ENCODE measurements at places on chromosomes 4 and X.

- no peak for DNase-seq
Measured at GRCh38 chrX:122421434-122422121, 762.5 kb upstream of the GRIA3 start.

DNA sequence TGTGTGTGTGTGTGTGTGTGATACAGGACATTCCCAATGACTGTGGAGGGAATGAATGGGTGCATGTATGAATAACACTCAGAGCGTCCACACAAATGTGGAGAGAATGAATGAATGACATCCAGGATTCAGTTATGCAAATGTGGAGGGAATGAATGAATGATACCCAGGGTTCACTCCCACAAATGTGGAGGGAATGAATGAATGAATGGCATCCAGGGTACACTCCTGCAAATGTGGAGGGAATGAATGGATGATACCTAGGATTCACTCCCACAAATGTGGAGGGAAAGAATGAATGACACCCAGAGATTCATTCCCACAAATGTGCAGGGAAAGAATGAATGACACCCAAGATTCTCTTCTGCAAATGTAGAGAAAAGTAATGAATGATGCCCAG, 36.0 kb upstream of the ASMTL start:
- DNase-seq = no peak

DNA sequence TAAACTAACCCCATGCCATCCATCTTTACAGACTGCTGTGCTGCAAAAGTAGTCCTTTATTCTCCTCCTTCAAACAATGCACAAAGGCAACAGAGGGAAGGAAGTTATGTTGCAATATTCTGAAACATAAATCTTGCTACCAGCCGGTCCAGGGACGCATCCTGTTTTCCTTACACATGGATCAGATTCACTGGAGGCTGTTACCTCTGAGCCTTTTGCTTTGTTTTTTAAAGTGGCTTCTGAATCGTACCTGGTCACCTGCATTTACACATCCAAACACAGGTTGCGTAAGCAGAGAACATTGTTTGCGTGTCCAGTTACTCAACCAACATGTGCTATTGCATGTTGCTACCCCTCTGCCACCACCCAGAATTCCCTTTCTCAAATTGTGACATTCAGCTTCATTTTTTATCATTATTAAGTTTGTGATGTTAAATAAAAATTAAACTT, 8.8 kb downstream of the PPARGC1A start:
- no peak for DNase-seq

- DNase-seq = no peak
Measured at GRCh38 chr4:101271516-101271915, 75.8 kb downstream of the PPP3CA start.

DNA sequence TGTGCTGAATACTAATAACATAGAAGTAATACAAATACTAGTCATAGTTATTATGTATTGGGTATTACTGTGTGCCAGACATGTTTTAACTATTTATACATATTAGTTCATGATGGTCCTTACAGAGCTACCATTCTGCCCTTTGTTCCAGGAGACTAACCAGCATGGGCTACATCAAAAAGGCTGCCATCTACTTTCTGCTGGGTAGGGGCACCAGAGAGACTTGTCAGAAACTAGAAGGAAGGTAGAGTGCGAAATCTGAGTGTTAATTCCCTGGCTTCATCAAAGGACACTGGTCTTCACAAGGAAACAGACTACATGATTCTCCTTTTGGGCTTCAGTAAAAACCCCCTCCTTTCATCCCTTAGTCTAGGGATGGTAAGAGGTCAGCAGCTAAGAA, 347.8 kb downstream of the GBA3 start:
- no peak for DNase-seq

- DNase-seq = no peak
Measured at GRCh38 chr4:66273110-66273509, 602.8 kb upstream of the EPHA5 start.

DNA sequence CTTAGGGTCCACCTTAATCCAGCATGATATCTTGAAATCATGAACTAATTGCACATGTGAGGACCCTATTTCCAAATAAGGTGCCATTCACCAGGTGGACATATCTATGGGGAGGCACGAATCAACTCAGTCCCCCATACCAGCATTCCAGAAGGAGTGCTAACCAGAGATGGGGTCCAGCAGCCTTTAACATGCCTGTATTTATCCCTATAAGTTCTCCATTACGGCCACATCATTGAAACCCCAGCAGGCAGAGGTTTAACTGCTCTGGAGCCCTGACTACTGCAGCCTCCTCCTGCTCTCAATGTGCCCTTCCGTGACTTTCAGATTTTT, 3.2 kb upstream of the ASMTL start:
- no peak for DNase-seq

GRCh38 chrX:19046343-19047215, 62.7 kb upstream of the PHKA2 start:
- no peak for DNase-seq
